ENCODE measurements at places on chromosomes 5 and 9.

DNA sequence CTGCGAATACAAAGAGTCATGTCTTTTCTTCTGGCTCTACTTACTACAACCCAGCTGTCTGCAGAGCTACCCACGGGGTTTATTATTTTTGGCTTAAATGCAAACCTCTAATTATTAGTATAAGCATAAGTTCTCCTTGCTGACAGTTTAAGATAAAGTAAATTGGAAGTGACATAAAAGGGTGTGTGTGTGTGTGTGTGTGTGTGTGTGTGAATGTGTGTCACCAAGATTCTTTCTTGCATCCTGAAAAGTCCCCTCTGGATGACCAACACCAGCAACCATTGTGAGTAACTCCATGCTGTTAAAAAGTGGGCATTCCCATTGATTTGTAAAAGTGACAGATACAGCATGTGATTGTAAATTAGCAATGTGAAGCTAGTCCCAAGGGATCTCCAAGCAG, 803.8 kb upstream of the ZNF608 start:
- DNase-seq = no peak

DNA sequence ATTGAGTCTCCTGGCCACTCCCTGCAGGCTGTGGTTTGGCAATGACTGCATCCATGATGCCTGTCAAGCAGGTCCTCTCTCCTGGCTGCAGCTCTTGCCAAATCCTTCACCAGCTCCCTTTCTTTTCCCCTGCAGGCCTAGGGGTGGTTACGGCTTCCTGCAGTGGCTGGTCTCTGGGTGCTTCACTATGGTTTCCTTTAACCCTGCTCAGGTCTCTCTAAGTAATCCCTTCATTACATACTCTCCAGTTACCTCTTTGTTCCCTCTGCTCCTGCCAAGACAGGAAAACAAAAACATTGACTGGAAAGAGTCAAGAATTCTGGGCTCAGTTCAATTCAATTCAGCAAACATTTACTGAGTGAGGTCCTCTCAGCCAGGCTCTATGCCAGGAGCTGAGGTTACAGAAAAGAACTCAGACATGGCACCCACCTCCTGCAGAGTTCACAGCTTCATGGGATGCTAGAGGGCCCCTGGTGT, 19.8 kb upstream of the PTPN3 start:
- no peak for DNase-seq

GRCh38 chr9:76431601-76432000, 27.4 kb upstream of the GCNT1 start:
- DNase-seq = no peak

- DNase-seq = peak; percentile 24
Measured at GRCh38 chr5:142795251-142795650, 25.1 kb downstream of the ARHGAP26 start.

- DNase-seq = peak; percentile 62
Measured at GRCh38 chr5:175689147-175689991, 31.5 kb downstream of the HRH2 start.

- DNase-seq = no peak
Measured at GRCh38 chr5:115465431-115465830, 79.1 kb downstream of the FEM1C start.

DNA sequence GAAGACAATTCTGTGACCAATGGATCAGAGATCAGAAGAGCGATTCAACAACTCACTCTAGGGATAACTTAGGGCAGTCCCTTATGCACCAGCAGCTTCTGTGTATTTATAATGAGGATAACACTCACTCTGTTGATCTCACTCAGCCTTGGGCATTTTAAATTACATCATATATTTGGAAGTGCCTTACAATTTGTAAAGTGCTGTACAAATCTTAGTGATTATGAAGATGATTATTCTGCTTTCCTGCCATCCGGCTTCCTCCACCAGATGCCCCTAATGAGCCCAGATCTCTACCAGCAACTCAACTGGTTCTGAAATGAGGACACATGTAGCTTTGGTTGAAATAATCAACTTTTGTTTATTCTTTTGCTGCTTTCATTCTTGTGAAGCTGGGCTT, 105.3 kb downstream of the PCSK1 start:
- no peak for DNase-seq

DNA sequence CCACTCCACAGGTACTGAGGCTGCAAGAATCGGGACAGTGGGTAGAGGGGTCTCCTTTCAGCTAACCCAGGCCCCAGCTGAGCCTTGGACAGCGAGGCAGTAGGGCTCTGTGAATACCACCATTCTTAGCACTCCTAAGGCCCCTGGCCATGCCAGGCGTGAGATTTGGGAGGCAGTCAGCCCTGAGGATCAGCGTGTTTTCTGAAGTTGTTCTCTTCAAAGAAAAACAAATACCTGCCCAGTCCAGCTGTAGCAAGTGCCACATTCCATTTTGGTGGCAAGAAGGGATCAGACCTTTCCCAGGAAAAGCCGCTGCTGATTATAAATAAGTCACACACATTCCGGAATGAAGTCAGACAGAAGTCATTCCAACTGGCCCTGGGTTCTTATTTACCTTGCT, 47.8 kb downstream of the RALGPS1 start:
- DNase-seq = no peak

DNA sequence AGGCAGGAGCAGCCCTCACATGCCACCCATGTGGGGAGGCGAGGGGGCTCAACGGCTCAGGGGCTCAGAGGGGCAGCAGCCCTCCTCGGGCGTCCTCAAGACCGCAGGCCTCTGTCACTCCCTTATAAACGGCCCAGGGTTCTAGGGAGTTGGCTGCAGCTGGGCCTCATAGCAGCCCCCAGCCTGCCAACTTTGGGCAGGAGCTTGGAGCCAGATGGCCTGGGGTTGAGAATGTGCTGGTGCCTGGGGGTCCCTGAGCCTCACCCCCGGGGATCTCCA, 51.0 kb upstream of the RNU6ATAC start:
- no peak for DNase-seq

DNA sequence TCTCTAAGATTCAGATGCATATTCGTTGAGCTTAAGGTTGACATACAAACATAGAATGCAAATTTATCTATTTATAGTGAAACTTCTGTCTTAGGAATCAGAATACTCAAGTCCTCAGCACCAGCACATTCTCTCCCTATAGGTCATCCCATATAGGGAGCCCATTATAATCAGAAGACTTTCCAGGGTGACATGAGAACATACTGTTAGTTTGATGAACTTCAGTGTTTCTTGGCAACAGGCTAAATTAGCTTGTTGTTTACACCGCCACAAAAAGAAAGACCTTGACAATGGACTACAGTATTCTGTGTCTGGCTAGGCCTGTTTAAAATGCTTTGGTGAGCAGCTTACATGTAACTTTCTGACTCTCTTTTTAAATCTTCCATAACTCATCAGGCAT, 104.2 kb downstream of the TAF11L14 start:
- DNase-seq = no peak

- no peak for DNase-seq
Measured at GRCh38 chr9:130921300-130921988, 17.6 kb downstream of the FIBCD1 start.

DNA sequence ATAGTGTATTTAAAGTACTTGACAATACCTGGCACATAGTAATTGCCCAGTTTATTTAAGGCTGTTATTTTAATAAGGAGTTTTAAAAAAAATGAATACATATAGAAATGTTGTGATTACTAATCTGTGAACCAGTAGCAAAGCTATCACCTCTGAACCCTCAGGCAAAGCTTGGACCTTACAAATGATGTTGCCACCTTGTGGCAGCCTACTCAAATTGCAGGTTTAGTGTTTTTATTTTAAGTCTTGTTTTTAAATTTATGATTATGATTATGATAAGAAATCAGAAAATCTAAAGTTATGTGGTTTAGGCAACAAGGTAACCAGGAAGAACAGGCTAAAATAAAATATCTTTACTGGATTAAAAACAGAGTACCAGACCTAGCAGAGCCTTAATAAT, 35.8 kb downstream of the PPARGC1B start:
- peak; percentile 6 for DNase-seq

DNA sequence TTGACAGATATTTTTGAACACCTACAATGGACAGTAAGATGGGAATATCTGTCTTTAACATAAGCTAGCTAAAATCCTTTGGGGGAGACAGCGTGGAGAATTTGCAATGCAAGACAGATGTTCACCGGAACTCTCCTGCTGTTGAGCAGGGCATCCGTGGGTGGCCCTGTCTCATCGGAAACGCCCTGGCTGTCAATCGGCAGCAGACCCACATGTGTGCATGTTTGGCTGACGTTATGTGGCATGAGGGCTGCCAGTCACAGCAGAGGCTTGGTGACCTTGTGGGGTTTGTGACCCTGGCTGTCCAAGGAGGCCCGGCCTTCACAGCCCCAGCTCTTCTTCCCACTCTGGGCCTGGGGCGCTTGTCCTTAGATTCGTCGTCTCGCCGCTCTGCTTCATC, 129.7 kb upstream of the OTULINL start:
- no peak for DNase-seq

DNA sequence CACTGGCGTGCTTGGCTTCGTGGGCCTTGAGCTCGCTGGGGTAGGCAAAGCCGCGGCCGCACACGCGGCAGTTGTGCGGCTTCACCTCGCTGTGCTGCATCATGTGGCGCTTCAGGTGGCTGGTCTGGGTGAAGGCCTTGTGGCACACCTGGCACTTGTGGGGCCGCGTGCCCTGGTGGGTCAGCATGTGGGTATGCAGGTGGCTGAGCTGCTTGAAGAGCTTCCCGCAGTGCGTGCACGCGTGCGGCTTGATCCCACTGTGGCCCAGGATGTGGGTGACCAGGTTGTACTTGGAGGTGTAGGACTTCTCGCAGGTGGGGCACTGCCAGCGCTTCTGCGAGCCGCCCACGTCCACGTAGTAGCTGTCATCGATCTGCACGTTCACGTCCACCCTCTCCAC, 46.8 kb downstream of the ZNF366 start:
- no peak for DNase-seq

GRCh38 chr5:128424646-128425045, 113.4 kb downstream of the FBN2 start:
- no peak for DNase-seq

DNA sequence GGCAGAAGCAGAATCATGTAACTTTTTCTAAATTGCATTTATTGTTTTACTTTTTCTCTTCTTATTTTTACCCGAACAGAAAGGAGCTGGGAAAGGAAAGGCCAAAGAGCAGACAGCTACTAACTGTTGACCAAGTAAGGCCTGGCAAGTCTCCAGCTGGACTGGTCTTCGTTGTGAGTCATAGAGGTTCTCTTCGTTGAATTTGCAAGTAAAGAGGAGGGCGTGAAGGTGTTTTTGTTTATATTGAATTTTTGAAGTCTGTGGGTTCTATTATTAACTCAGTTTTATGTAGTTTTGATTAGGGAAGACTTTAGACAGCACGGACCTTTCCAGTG, 416.5 kb upstream of the CCNH start:
- no peak for DNase-seq

GRCh38 chr5:148147415-148147814, 20.9 kb upstream of the SPINK14 start:
- DNase-seq = no peak

- DNase-seq = no peak
Measured at GRCh38 chr5:171263181-171263580, 45.9 kb upstream of the TLX3 start.

DNA sequence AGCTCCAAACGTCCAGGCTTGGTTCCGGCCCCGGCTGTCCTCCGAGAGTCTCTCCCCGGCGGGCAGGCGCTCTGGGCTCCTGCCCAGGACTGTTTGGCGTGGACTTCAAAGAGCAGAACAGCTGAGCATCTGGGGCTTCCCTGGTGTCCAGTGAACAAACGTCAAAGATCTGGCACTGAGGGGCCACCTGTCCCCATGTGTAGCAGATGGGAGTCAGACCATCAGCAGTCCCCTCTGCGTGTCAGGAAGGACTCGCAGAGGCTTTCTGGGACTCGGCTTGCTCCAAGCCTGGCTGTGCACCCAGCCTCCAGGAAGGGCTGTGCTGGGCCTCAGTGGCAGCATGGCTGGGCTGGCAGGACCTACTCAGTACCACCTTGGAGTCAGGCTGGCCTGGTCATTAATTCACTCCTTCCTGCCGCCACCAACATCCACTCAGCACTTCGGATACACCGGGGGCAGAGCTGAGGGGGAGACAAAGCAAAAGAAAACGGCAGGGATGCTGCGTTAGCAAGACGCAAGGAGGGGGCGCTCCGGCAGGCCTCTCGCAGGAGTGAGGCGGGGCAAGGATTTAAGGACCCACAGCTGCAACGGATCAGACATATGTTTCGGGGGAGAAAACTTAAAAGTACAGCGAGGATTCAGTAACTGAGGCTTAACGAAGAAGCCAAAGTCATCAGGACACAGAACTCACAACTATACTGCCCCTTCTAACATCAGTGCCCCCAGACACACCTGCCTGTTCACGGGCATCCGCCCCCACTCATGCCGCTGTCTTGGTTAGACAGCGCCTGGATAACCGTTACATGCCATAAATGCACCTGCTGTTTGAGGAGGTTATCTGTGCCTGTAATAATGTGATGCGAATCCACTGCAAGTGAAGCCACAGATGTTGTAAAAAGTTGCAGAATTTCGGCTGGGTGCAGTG, 164.5 kb upstream of the PHYKPL start:
- no peak for DNase-seq

- no peak for DNase-seq
Measured at GRCh38 chr9:79015951-79016350, 555.8 kb upstream of the TLE4 start.

DNA sequence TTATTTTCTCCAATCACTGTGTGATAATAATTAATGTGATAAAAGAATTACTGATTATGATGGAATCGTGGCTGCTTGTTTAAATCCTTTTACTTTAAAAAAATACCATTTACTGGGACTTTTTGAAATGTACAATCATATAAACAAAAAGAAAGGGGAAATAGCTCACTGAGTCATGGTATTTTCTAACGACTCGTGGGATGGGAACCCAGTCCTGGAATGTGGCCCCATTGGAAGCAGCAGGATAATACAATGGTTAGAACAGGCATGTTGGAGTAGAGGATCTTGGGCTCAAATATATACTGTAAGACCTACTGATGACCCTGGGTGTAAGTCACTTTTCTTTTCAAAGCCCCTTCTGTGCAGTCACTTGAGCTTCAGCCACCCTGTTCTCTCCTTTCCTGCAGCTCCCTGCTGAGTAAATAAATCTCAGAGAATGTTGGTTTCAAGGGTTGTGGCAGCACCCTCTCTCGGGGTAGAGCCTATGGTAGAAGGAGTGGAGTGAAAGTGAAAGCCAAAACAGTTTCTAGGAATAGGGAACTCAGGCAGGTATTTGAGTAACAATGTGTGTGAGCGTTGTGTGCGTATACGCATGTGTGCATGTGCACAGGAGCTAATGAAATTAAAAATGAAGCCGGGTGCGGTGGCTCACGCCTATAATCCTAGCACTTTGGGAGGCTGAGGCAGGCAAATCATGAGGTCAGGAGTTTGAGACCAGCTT, 40.8 kb upstream of the LARP1 start:
- DNase-seq = peak; percentile 30

- DNase-seq = no peak
Measured at GRCh38 chr5:80591352-80591751, 21.3 kb upstream of the ANKRD34B start.

DNA sequence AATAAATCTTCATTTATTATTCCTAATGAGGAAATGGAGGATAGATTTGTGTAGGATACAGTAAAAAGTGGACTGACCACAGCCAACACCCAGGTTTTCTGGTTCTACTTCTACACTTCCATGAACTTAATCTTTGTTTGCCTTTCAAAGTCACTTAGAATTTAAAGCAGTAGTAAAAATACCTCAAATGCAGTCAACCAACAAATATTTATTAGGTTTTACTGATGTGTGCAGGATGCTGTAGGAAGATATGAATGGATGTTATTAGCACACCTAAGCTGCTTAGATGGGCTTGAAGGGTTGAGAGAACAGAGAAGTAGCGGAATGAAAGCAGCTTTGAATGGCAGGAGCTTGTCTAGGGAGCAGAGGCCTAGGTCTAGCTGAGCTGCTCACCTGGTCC, 201.1 kb downstream of the PALM2AKAP2 start:
- DNase-seq = no peak
